ENCODE measurements at places on chromosomes 13 and 19. TPM values are rescaled to one million over a fixed set of nuclear protein-coding genes. Genes with fewer than 3 reads are reported as not detected.

The C19orf67 gene
- total RNA-seq, result not detected

- H3K4me3 ChIP-seq, result no peak overlapping the region
- no peak overlapping the region for H3K27ac ChIP-seq
- no peaks in the 10 kb centered on the region for H3K36me3 ChIP-seq
- no peak for DNase-seq
- no peaks in the 10 kb centered on the region for H3K4me1 ChIP-seq
These were observed 111.6 kb upstream of the OBI1 start for GRCh38 chr13:78770601-78771000.

GRCh38 chr13:28744656-28745055, 25.9 kb upstream of the SLC46A3 start:
- no peak for DNase-seq
- H3K27ac ChIP-seq, result no peak overlapping the region
- no peaks in the 10 kb centered on the region for H3K4me1 ChIP-seq
- peaks cover 2% of the 10 kb centered on the region for H3K27me3 ChIP-seq
- H3K36me3 ChIP-seq, result no peaks in the 10 kb centered on the region
- no peak overlapping the region for H3K4me3 ChIP-seq

The TICAM1 gene
- 9.0 TPM for total RNA-seq

DNA sequence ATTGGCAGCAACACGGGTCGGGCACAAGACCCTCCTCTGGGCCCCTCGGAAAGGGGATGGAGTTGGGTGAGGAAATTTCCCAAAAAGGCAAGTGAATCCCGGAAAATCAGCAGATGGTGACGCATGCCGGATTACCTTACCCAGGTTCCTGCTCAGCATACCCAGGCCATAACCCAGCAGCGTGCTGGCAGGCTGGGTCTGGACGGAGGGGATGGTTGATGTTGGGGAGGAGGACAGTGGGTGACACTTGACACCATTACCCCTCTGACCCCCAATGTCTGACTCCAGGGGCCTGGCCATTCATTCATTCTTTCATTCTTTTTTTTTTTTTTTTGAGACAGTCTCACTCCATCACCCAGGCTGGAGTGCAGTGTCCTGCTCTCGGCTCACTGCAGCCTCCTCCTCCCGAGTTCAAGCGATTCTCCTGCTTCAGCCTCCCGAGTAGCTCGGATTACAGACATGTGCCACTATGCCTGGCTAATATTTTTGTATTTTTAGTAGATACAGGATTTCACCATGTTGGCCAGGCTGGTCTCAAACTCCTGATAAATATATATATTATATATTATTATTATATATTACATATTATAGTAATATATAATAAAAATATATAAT, 799 bp downstream of the PVR start:
- peaks cover 23% of the 10 kb centered on the region for H3K36me3 ChIP-seq
- H3K4me3 ChIP-seq, result peak overlapping the region; percentile 88
- H3K27ac ChIP-seq, result peak overlapping the region; percentile 92

The NRTN gene
- not detected for total RNA-seq

DNA sequence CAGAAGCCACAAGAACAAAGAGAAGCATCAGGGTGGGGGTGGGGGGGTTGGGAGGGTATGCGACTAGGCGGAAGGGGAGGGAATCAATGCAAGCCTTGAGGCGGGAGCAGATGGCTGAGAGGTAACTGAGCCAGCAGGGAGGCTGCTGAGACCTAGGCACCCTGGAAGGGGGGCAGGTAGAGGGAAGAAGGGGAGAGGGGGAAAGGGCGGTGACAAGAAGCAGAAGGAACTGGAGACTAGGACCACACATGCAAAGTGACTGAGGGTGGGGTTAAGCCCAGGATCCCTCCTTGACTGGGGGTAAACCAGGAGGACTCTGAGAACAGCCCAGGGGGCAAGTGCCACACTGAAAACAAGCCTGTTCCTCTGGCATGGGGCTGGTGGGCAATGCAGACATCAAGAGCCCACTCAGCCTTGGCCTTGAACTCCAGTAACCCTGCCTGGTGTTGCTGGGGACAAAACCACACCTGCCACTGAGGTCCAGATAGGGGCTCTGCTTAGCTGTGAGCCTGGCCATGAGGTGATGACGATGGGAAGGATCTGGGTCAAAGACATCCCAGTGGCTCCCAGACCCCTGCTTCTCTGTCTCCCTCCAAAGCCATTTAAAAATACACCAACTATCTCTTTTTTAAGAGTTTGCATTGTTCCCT, 20.3 kb downstream of the OPA3 start:
- H3K27me3 ChIP-seq, result no peaks in the 10 kb centered on the region
- no peak overlapping the region for H3K4me3 ChIP-seq
- H3K36me3 ChIP-seq, result no peaks in the 10 kb centered on the region

The PSG7 gene
- not detected for total RNA-seq

The KCNJ14 gene
- 1.4 TPM for total RNA-seq

The F7 gene
- 0.20 TPM for total RNA-seq

- H3K36me3 ChIP-seq, result no peaks in the 10 kb centered on the region
- no peak overlapping the region for H3K27ac ChIP-seq
- no peaks in the 10 kb centered on the region for H3K4me1 ChIP-seq
- H3K27me3 ChIP-seq, result no peaks in the 10 kb centered on the region
- H3K4me3 ChIP-seq, result no peak overlapping the region
These were observed 16.5 kb downstream of the IQCN start for GRCh38 chr19:18257503-18258470.

GRCh38 chr19:57321116-57321515, 844 bp downstream of the ZNF543 start:
- peaks cover 12% of the 10 kb centered on the region for H3K4me1 ChIP-seq

DNA sequence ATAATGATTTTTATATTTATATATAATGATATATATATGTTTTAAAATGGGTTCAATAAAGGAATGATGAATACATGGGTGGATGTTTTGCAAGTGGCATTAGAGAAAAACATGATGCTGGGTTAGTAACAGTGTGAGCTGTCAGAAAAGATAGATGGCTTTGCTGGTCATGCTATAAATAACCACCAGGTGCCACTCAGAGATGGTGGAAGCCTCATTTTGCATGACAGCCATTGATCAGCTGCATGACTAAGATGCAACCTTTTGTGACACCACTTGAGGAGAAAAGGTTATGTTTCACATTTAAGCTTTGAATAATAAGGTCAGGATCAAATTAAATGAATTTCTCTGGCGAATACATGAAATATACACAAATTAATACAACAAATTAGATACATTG, 737.7 kb downstream of the PCDH9 start:
- no peak overlapping the region for H3K27ac ChIP-seq
- no peak overlapping the region for H3K4me3 ChIP-seq
- H3K27me3 ChIP-seq, result no peaks in the 10 kb centered on the region

DNA sequence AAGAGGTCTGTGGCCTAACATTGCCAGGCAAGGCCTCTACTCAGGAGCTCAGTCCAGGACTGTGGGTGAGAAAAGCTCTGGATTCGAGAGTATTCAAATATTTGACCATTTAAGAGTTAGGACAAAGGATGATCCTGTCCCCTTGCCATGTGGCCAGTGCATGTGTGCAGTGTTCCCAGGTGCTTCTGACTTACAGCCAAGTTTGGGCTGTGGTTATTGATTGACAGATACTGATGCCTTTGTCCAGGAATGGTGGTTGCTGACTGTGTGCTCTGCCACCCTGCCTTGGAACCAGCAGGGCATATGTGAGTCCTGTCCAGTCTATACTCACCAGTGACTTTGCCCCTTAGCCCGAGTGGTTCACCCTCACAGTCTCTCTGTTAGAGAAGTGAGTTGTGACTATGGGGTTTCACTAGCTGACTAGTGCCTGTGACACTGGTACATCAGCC, 51.9 kb downstream of the GARRE1 start:
- H3K27ac ChIP-seq, result peak overlapping the region; percentile 51
- H3K27me3 ChIP-seq, result no peaks in the 10 kb centered on the region
- no peak overlapping the region for H3K4me3 ChIP-seq
- peaks cover 24% of the 10 kb centered on the region for H3K36me3 ChIP-seq

The TPTE2 gene
- not detected for total RNA-seq

The KCNN4 gene
- 0.89 TPM for total RNA-seq

DNA sequence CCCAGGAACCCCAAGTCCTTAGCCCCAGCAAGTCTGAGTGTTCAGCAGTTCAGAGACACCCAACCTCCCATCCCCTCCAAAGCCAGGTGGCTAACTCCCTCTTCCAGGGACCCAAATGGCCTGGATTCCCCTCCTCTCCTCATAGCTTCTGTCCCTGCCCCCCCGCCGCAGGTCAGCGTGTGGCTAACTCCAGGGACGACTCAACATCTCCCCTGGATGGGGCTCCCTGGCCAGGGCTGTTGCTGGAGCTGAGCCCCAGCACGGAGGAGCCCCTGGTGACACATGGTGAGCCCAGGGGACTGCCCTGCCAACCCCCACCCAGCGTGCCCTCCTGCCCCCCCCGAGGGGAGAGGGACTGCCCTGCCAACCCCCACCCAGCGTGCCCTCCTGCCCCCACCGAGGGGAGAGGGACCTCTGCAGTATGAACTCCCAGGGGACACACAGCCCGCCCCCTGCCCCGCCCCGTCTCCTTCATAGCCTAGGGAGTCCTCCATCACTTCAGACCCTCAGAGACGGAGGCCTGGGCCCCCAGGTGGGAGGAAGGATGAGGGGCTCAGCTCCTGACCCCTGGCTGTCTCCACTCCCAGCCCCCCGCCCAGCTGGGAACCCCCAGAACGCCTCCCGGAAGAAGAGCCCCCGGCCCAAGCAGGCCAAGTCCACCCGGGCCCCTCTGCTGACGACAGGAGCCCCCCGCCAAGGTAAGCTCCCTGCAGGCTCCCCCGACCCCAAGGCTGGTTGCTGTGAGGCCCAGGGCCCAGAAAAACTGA, 1.7 kb downstream of the SSC5D start:
- H3K4me3 ChIP-seq, result no peak overlapping the region
- no peak for DNase-seq
- no peaks in the 10 kb centered on the region for H3K36me3 ChIP-seq
- no peak overlapping the region for H3K27ac ChIP-seq

DNA sequence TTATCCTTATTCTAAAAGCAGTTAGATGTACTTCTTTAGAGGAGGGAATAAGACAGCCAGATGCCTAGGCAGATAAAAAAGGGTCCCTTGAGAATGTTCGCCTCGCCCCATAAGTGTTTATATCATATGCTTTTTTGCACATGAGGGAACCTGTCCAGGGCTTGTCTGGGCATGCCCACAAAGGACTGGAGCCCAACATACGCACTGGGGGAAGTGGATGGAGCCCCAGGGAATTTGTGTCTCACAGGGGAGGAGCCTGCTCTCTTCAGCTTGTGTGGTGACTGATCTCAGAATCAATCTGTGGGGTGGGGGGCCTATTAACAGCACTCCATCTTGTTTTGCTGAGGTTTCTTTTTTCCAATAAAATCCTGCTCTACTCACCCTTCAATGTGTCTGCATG, 22.6 kb downstream of the MED4 start:
- no peak overlapping the region for H3K27ac ChIP-seq
- peaks cover 36% of the 10 kb centered on the region for H3K36me3 ChIP-seq
- H3K4me3 ChIP-seq, result no peak overlapping the region
- no peaks in the 10 kb centered on the region for H3K4me1 ChIP-seq

- H3K27me3 ChIP-seq, result no peaks in the 10 kb centered on the region
- no peaks in the 10 kb centered on the region for H3K4me1 ChIP-seq
- H3K27ac ChIP-seq, result no peak overlapping the region
- H3K36me3 ChIP-seq, result peaks cover 36% of the 10 kb centered on the region
These were observed 825 bp downstream of the GMIP start for GRCh38 chr19:19642506-19643157.

- peaks cover 1% of the 10 kb centered on the region for H3K27me3 ChIP-seq
- no peak for DNase-seq
- H3K4me1 ChIP-seq, result peaks cover 3% of the 10 kb centered on the region
- no peak overlapping the region for H3K27ac ChIP-seq
- no peak overlapping the region for H3K4me3 ChIP-seq
- no peaks in the 10 kb centered on the region for H3K36me3 ChIP-seq
These were observed 8.2 kb upstream of the ZNF792 start for GRCh38 chr19:34972163-34972705.

- DNase-seq, result peak; percentile 88
- H3K36me3 ChIP-seq, result peaks cover 71% of the 10 kb centered on the region
- H3K4me3 ChIP-seq, result no peak overlapping the region
- H3K27ac ChIP-seq, result peak overlapping the region; percentile 82
These were observed 11.5 kb upstream of the CCDC97 start for GRCh38 chr19:41298348-41298964.

- H3K36me3 ChIP-seq, result no peaks in the 10 kb centered on the region
- H3K4me1 ChIP-seq, result no peaks in the 10 kb centered on the region
- no peak overlapping the region for H3K4me3 ChIP-seq
- H3K27me3 ChIP-seq, result no peaks in the 10 kb centered on the region
These were observed 415.4 kb upstream of the PCDH20 start for GRCh38 chr13:61831026-61831425.

GRCh38 chr13:22647156-22647850, 533.5 kb upstream of the SGCG start:
- no peaks in the 10 kb centered on the region for H3K4me1 ChIP-seq
- H3K27ac ChIP-seq, result no peak overlapping the region
- no peaks in the 10 kb centered on the region for H3K27me3 ChIP-seq
- no peaks in the 10 kb centered on the region for H3K36me3 ChIP-seq
- no peak for DNase-seq

The IL11 gene
- not detected for total RNA-seq

The AMER2 gene
- total RNA-seq, result not detected

GRCh38 chr19:10730932-10731331, 13.1 kb downstream of the DNM2 start:
- H3K36me3 ChIP-seq, result no peaks in the 10 kb centered on the region
- peaks cover 18% of the 10 kb centered on the region for H3K4me1 ChIP-seq
- no peak overlapping the region for H3K27ac ChIP-seq
- H3K27me3 ChIP-seq, result no peaks in the 10 kb centered on the region
- DNase-seq, result no peak
- H3K4me3 ChIP-seq, result no peak overlapping the region
